Fibroblast of upper back skin (primary cell): ENCODE measurements at places on chromosomes 3 and 15.
A peak's percentile ranks its signal among the peaks of the same experiment; 100 is the strongest.

DNA sequence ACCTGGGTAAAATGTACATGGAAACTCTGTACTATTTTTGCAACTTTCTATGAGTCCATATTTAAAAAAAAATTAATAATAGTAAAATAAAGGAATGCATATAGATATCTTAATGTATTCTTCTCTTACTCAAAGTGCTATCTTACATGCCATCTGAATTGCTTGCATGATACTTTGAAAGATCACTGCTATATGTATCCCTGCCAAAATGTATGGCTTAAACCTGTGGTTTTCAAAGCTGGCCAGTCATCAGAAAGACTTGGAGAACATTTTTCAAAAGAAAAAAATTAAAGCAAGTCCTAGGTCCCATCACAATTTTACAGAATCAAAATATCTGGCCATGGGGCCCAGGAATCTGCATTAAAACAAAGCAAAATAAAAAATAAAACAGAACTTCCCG is 262.1 kb downstream of the LPP start:
- DNase-seq: peak; percentile 94

- no peak for DNase-seq
Observed at GRCh38 chr15:73802431-73803041, 49.4 kb upstream of the INSYN1 start.

DNA sequence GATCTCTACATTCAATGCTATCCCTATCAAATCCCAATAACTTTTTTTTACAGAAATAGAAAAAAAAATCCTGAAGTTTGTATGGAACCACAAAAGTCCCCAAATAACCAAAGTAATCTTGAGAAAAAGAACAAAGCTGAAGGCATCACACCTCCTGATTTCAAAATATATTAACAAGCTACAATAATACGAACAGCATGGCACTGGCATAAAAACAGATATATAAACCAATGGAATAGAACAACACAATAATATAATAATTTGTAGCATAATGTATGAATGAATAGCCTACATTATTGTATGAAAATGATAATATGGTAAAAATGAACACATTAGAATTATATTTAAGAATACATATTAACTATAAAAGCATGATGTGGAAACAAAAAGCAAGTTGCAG is 76.7 kb upstream of the TMC3 start:
- DNase-seq: no peak

DNA sequence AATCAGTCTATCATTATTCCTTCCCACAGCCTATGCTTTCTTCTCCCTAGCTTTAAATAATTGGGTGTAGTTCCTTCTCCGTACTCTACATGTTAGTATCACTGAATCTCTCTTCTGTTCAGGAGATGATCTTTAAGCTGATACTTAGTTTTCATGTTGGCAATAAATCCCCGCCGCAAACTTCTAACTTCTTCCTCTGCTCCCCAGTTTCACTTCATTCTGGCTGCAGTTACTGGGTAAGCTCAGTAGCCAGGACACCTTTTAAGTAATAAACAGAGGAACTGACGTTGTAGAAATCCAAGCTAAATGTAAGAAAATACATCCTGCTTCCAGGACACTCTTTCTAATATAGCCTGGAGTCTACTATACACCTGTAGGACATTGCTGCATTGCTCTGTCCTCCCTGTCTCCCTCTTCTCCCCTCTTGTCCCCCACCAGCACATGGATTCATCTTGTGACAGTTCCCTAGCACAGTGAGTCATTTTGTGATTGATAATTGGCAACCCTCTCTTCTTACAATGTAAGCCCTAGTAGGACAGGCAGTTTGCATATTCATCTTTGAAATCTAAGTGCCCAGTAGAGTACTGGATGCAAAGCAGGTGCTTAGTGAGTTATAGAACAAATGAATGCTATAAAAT is 598.2 kb downstream of the UNC13C start:
- DNase-seq: no peak

DNA sequence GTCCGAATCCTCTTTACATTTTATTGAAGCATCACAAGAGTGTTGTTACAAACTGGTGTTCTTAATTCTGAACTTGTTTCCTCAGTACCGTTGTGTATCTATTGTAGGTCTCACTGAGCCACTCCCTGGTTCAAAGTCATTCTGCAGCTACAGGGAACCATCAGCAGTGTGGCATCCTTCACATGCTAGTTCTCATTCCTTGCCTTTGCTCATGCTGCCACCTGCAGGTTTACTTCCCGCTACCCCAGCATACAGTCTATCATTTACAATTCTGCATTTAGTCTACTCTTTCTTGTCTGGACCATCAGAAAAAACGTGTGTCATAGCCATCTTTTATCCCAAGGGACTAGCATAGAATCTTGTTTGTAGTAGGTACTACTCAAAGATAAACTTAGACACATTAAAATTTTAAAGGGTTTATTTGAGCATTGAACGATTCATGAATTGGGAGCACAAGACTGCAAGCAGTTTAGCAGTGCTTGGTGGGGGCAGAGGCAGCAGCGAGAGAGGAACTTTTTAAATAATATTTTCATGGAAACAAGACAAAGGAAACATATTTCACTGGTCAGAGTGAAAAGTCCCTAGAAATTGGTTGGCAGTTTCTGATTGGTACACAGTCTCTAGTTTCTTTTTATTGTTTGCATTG is 402.1 kb downstream of the CADM2 start:
- peak; percentile 40 for DNase-seq

DNA sequence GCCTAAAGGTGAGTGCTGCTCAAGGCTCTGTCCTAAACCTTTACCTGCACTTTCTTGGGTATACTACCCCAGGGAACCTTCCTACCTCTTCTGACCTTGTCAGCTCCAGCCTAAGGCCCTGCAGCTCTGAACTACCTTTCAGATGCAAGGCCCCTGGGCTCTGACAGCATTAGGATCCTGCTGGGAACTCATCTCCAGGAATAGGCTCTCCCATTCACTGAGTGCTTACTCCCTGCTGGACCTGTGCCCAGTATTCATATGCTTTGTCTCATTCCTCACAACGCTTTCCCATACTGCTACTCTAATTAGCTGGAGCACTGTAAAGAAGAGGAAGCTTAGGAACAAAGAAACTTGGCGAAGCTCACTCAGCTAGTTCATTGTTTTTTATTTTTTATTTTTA is 53.8 kb upstream of the RAB6B start:
- peak; percentile 84 for DNase-seq

DNA sequence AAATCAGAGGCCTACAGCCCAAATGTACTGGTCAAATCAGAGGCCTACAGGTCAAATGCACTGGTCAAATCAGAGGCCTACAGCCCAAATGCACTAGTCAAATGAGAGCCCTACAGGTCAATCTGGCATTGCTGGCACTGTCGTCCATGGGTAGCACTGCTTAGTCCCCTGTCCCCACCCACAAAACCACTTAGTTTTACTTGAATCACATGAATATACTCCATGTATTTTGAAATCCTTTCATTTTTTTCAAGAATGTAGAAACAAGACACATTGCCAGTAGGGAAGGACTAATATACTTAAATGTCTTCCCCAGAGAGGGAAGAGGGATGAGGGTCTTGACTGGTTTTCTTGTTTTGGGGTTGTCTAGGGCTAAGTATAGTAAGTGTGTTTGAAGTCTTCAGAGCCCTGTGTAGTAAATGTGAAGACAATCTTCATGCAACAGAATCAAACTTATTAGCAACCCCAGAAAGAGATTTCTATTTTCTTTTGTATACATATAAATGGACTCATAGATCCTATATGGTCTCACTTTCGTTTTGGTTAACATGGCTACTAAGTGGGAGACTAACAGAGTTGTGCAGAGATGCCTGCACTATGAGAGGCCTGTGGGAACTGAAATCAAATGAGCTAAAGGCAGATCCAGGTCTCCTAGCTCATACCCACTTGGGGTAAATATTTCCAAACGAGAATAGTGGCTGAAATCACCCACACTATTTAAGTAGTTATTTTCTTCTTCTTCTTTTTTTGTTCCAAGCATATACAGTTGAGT is 38.3 kb upstream of the DCUN1D1 start:
- DNase-seq: no peak

DNA sequence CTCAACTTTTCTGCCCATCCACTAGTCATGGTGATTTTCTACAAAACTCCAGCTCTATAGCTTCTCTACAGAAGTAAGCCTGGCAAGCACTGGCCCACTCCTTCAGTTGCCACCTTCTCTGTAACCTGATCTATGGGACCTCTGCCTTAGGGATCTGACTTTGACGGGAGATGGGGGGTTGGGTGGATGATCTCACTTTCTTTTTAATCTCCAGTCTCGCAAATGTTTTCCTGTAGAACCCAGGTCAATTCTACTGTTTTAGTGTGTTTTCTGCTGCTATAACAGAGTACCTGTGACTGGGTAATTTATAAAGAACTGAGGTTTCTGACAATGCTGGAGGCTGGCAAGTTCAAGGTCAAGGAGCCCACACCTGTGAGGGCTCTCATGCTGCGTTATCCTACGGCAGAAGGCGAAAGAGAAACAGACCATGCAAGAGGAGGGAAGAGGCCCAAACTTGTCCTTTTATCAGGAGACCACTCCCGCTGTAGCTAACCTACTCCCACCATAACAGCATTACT is 189.9 kb upstream of the THRB start:
- DNase-seq: no peak

DNA sequence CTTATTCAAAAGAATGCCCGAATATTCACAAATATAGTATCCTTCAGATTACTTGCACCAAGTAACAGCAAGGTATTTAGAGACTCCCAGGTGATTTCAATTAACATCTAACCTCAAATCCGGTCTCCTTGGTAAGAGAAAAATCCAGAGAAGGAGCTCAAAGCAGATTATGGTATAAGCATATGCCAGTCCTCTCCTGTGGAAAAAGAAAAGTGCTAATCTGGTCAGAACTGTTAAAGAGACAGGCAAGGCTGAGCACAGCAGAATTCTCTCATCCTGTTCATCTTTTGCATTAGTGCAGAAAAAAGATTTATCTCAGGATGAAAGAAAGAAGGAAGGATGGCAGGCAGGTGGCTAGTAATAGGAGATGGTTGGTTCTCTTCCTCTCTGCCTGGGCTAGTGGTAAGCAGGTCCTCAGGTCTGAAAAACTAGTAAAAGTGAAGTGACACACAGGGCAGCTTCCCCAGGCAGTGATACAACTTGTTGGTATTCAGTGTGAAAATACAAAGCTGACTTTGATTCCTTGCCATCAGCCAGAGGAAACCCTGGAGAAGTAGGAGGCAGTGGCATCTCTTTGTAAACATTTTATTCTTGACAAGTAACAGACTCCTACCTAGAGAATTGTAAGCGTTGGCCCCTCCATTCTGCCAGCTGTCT is 14.2 kb downstream of the ATXN7 start:
- DNase-seq: peak; percentile 21

DNA sequence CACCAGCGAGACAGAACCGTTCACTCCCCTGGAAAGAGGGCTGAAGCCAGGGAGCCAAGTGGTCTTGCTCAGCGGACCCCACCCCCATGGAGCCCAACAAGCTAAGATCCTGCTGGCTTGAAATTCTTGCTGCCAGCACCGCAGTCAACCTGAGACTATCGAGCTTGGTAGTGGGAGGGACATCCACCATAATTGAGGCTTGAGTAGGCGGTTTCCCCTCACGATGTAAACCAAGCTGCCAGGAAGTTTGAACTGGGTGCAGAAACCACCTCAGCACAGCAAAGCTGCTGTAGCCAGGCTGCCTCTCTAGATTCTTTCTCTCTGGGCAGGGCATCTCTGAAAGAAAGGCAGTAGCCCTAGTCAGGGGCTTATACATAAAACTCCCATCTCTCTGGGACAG is 151.0 kb downstream of the MBNL1 start:
- DNase-seq: no peak

DNA sequence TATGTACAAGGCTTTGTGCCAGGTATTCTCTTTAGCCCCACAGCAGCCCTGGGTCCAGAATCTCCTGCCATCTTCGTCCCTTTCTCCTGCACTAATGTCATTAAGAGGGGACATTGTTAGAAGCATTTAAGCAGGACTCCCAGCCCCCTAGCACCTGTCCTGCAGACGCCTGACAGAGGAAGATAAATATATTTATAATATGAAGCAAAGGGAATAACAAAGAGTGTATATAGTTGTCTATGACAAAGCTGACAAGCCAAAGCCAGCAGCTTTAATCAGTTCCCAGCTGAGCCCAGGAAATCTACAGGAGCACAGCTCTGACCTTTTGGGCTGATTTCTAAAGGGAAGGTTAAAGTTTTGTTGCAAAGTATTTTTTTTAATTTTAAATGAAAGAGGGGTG is 96.0 kb downstream of the MEGF11 start:
- no peak for DNase-seq

DNA sequence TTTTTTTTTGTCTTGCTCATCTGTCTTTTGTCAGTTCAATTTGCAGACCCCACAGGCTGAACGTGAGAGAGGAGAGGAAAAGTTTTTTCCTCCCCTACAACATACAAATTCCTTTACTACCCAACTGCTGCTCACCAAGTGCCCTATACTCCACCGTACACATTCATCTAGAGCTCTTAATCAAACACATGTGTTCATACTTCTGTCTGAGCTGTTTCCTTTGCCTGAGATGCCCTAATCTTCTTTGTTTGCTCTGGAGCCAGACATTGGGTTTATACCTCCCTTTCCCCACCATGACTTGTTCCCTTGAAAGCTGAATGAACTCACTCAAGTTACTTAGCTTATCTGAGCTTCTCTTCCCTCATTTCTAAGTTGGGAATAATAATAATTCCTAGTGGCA is 122.7 kb upstream of the RASGRP1 start:
- peak; percentile 87 for DNase-seq

DNA sequence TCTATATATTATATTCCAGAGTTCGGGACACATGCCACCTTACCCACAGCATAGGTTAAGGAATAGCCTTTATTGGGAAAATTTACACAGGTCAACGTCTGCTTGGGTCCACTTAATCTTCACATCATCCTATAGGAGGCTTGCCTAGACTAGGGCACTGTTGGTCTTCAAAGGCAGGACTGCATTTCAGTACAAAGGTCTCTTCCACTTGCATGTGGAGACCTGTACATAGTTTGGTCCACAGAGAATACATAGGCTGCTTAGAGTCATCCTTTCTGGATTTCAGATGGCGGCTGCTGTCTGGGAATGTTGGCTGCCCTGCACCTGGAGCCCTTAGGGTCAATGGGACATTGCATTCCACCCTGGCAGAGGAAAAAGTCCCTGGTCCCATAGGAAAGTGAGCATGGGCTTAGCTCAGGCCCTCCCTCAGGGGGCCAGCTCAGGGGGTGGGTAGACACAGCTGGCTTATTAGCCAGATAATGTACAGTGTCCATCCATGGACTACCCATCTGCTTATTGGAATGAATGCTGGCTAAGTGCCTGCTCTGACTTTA is 75.3 kb upstream of the TGFBR2 start:
- no peak for DNase-seq

DNA sequence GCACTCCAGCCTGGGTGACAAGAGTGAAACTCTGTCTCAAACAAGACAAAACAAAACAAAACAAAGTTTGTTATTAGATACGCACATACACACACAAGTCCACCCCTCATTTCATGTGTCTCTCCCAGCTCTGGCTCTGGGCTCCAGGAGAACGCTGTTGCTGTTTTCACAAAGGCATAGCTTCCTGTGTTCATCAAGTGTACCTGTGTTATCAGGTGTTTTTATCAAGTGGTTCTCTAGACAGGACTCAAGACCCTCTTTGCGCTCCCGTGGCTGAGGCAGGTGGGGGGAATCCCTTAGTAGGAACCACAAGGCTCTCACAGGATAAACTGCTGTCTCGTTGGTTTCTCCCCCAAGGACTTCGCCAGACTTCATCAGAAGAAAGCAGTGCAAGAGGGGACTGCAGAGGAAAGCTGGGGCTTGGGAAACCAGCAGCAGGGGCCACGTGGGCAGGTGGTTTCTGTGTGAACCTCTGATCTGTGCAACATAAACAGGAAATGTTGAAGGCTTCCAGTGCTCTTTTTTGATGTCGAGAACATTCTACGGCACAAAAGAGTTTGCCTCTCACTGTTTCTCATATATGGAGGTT is 6.9 kb upstream of the PPP1R2 start:
- DNase-seq: no peak
